ENCODE measurements at places on chromosomes 5 and 9.

GRCh38 chr9:34256104-34256503 lies 73.0 kb downstream of the KIF24 start:
- peak overlapping the region; percentile 79 for H3K27ac ChIP-seq
- H3K4me1 ChIP-seq = no peaks in the 10 kb centered on the region
- H3K4me3 ChIP-seq = no peak overlapping the region
- peaks cover 11% of the 10 kb centered on the region for H3K36me3 ChIP-seq

DNA sequence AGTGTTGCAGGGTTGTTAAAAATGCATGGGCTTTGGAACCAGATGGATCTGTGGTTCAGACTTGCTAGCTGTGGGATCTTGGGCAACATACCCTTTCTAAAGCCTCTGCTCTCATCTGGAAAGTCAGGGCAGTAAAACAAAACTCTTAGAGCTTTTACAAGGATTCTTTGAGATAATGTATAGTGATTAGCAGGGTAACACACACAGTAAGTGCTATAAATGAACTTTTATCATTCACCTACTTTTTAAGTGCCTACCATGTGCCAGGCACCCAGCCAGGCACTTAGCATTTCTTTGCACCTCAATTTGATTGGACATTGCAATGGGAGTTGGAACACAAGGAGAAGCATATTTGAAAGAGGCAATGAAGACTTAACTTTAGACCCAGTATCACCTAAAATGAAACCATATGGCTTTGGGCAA lies 208.6 kb upstream of the PAPPA start:
- peak overlapping the region; percentile 77 for H3K27ac ChIP-seq
- no peaks in the 10 kb centered on the region for H3K36me3 ChIP-seq
- peaks cover 40% of the 10 kb centered on the region for H3K4me1 ChIP-seq
- DNase-seq = no peak
- no peaks in the 10 kb centered on the region for H3K27me3 ChIP-seq

GRCh38 chr9:14296495-14297113 lies 17.3 kb downstream of the NFIB start:
- H3K4me3 ChIP-seq = no peak overlapping the region
- H3K27me3 ChIP-seq = no peaks in the 10 kb centered on the region
- DNase-seq = peak; percentile 77
- H3K27ac ChIP-seq = peak overlapping the region; percentile 9
- H3K36me3 ChIP-seq = no peaks in the 10 kb centered on the region

DNA sequence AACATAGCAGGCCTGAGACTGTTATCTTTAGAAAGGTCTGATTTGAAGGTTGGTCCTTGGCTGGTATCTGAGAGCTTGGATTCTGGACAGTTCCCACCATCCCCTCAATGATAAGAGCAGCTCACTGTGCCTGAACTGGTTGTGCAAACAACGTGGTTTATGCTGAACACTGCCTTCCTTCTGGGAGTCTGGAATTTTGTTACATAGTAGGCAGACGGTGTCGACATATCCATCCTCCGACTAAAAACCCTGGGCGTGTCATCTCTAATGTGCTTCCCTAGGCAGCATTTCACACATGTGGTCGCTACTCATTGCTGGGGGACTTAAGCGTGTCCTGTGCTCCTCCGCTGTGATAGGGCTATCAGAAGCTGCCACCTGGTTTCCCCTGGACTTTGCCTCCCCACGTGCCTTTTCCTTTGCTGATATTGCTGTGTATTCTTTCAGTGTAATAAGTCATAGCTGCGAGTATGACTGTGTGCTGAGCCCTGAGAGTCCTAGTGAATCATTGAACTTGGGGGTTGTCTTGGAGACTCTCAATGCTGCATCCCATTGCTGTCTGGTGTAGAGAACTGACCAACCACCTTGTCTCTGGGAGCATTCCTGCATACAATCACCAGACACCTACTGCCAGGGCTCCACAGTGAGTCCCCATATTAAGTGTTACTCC lies 119.1 kb upstream of the TBC1D2 start:
- no peaks in the 10 kb centered on the region for H3K27me3 ChIP-seq
- H3K36me3 ChIP-seq = no peaks in the 10 kb centered on the region
- no peak overlapping the region for H3K27ac ChIP-seq
- H3K4me3 ChIP-seq = no peak overlapping the region
- DNase-seq = no peak

DNA sequence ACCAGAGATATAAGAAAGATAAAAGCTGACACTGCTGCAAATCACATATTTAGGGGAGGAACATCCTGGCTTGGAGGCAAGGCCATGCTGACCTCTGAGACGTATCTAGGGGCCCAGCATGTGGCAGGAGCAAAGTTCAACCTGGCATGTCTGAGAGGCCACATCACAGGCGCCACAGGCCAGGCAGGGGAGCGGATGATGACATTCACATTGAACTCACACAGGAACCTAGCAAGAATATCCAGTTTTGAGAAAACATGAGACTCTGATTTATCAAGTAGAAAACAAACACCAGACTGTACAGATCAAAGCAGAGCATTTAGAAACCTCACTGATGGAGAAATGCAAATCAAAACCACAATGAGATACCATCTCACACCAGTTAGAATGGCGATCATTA lies 64.2 kb upstream of the STK32A start:
- no peak for DNase-seq
- no peaks in the 10 kb centered on the region for H3K27me3 ChIP-seq
- H3K27ac ChIP-seq = no peak overlapping the region
- no peaks in the 10 kb centered on the region for H3K4me1 ChIP-seq
